Caco-2 (cell line): ENCODE measurements at places on chromosomes 6 and 20.

DNA sequence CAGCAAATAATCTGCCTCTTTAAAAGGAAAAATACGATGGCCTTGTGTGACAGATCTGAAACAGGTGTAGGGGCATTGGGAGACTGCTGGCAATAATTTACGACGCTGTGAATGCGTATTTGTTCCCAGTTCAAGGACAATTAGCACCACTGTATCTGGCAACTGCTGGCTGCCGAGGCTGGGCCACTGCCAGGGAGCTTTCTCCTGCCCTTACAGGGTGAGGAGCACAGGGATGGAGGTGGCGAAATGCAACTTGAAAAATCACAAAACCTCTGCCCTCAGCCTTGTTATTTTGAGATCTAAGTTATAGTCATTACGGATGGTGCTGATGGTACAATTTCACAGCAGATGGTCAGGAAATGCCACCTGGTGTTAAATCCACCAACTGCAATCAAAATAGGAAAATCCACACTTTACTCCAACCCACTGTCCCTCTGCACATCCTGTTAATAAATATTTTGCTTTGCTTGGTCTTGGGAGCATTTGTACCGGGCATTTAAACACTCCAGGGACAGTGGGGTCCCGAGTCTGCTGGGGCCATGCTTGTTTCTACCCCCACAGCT is 6.4 kb downstream of the MYLK4 start:
- no peak for DNase-seq

- no peak for DNase-seq
Observed at GRCh38 chr6:31575335-31575901, at the start of gene TNF. Gene TNF, plus strand, starts transcription at chr6:31575565. Its CDS starts 177 bp downstream, at chr6:31575742.

- DNase-seq: no peak
Observed at GRCh38 chr20:54268941-54269340, 61.1 kb downstream of the PFDN4 start.

GRCh38 chr20:10094566-10095173 is 59.9 kb downstream of the ANKEF1 start:
- DNase-seq: no peak
